ENCODE measurements at places on chromosomes 1 and 21. TPM values are rescaled to one million over a fixed set of nuclear protein-coding genes. Genes with fewer than 3 reads are reported as not detected.

Gene GRIK1
- polyA plus RNA-seq, result 1.5 TPM

Gene CATSPERE
- polyA plus RNA-seq, result 1.8 TPM

Gene RGS7
- polyA plus RNA-seq, result 0.42 TPM

Gene TMEM69
- 57.0 TPM for polyA plus RNA-seq

GRCh38 chr1:18347559-18347958, 133.2 kb upstream of the KLHDC7A start:
- DNase-seq, result no peak

GRCh38 chr1:38046884-38047602, 450 bp upstream of the POU3F1 start:
- peak; percentile 80 for DNase-seq

GRCh38 chr1:43531107-43531905, 623 bp downstream of the PTPRF start:
- no peak for DNase-seq

DNA sequence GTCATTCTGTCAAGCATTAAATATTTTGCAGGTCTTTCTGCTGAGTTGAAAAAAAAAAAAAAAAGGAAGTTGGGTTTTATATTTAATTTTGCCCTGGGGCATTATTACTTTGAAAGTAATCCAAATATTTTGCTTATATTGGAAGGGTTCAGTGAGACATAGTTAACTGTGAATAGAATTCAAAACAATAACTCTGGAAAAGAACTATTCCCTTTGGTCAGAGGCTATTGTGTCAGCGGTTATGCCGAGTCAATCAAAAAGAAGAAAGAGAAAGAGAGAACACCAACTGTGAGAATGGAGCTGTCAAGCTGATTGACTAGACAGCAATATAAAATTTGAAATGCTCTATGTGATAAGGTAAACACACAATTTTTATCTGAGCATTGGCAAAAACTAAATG, 761.7 kb downstream of the ADGRL2 start:
- no peak for DNase-seq

Measured in left lung (tissue), 14 donors.